GM18507 (cell line): ENCODE measurements at places on chromosomes 4 and X.

DNA sequence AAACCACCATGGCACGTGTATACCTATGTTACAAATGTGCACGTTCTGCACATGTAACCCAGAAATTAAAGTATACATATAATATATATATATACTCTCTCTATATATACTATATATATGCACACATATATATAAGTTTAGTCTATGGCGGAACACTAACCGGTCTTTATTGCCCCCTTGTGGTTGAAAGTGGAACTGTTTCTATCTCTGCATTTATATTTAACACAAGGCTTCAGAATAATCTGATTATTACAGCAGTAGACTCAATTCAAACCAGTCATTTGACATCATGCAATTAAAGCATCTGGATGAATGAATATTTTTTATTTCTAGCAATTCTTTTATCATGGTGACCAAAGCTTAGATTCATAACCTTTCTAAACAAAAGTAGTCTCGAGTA lies 14.6 kb downstream of the RAB9B start:
- DNase-seq: no peak

GRCh38 chr4:109864134-109864533 lies 16.2 kb downstream of the LRIT3 start:
- no peak for DNase-seq

DNA sequence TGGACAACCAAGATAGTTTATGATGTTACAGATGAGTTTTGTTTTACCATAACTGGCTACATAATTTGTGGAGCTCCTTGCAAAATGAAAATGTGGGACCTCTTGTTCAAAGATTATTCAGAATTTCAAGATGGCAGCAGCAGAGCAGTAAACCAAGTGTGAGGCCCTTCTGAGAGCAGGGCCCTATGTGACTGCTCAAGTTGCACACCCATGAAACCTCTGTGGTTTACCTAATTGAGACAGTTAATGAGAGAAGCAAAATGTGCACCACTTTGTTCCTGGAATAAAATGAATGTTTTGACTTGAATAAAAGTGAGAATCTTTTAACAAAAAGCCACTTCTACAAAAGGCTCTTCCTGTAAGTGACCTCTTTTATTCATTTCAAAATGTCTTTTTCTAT lies 519.2 kb downstream of the RPA4 start:
- DNase-seq: no peak

GRCh38 chr4:154781983-154782293 lies 866 bp downstream of the RBM46 start:
- no peak for DNase-seq

GRCh38 chr4:138003248-138003647 lies 238.9 kb downstream of the SLC7A11 start:
- no peak for DNase-seq

DNA sequence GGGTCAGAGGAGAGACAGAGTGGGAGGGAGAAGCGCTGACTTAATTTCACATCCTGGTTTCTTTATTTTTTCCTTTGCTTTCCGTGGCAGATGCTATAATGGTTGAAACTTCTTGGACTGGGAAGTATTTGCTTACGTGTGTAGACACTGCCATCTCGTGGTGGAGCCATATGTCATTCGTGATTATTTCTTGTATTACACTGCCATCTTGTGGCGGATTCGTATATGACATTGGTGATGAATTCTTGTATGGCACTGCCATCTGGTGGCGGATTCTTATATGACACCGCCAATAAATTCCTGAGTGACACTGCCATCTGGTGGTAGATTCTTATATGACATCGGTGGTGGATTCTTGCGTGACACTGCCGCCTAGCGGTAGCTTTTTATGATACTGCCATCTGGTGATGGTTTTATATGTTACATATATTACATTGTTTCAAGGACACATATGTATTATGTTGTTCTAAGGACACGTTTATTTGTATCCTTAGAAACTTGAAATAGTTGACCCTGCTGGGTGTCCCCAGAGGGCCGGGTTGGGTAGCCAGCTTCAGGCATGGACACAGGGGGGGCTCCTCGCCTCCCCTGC lies 37.3 kb upstream of the CLCN4 start:
- no peak for DNase-seq

DNA sequence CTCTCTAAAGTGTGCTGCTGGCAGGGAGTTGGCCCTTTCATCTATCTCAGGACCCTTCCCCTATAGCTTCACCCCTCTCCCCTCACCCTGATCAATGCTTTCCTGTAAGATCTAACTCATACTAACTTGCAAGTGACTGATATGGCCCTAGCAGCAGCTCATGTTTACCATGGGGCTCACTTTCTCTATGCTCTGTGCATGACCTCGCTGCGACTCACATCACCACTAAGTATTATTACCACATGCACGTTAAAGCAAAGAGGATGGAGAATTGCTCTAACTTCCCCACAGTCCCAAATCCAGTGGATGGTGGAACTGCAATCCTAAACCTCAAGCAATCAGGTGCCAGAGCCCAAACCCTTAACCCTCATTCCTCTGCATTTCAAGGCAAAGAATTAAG lies 626.6 kb downstream of the MID1IP1 start:
- DNase-seq: no peak

- no peak for DNase-seq
Observed at GRCh38 chr4:159273141-159273438, 170.2 kb downstream of the RAPGEF2 start.

DNA sequence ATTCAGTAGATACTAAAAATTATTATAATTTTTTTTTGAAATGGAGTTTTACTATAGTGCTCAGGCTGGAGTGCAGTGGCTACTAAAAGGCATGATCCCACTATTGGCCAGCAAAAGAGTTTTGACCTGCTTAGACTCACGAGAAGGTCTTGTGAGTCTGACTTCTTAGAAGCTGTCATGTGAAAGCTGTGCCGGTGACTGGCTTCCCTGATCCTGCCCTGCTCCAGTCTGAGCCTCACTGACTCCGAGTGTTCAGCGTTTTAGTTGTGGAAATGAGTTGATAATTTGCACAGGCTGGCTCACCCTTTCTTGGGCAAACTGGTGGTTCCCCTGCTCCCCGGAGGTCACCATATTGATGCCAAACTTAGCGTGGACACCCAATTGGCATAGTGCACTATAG lies 16.4 kb upstream of the CXCL8 start:
- DNase-seq: no peak

GRCh38 chr4:67659065-67659464 lies 41.9 kb downstream of the UBA6 start:
- DNase-seq: no peak

DNA sequence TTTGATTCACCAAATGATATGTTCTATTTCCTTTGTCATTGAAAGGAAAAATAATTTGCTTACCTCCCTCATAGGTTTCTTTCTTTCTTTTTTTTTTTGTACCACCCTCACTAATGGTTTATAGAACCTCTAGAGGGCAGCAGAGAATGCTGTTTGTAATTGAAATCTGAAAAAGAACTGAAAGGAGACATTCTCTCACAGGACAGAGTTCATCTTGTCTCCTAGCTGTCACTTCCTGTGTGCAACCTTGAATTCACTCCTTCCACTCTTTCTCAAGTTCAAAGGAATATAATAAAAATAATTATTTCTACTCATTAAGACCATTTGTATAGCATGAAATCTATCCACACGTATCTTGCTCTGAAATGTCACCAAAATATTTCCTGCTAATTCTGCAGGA lies 51.0 kb downstream of the GUCY1B1 start:
- DNase-seq: peak; percentile 33

DNA sequence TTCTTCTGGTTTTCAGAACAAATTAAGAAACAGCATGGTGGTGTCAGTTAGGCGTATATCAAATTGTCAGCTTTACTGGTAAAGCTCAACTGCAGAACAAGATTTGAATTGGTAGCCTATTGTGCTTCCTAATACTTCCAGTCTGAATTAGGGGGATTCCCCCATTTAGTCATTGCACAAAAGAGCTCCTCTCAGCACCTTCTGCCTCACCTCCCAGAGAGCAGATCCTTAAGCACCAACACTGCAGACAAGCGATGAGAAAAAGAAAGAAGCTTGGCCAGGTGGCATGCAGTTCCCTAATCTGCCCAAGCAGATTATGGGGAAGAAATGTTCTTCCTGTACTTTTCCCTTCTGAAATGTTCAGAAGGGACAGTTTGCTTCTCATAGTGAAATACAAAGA lies 9.2 kb downstream of the MAP9 start:
- DNase-seq: no peak

GRCh38 chr4:145907812-145908211 lies 30.8 kb downstream of the ZNF827 start:
- DNase-seq: no peak
